Fibroblast of skin of right quadriceps (primary cell): ENCODE measurements at places on chromosomes 5 and 9.

DNA sequence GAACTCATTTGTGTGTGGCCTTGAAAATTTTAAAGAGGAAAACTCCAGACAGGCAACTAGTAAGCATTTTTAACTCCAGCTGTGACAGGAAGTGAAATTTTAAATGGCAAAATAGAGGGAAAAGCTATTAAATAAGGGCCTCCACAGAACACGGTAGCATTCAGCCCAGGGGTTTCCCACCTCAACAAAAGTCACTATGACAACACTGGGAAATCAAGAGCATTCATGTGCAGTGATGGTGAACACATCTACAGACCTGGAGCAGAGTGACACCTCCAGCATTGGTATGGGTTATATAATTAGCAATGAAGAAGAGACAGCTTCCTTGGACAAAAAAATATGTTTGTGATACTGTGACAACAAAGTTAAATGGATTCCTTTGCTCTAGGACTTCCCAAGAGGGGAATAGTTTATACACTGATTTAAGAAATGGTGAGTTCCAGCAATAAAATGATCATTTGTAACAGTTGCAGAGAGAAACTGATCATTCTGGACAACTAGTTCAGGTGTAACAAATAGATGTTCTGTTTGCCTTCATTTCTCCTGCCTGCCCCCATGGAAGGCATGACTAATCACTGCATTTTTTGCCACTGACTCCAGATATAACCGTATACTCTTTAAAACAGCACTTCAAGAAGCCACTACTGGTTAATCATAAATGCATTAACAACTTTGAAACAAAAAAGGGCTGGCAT lies 93.3 kb upstream of the SLC44A1 start:
- DNase-seq = peak; percentile 59

- no peak for DNase-seq
These were observed 52.6 kb downstream of the ENC1 start for GRCh38 chr5:74587890-74588289.

DNA sequence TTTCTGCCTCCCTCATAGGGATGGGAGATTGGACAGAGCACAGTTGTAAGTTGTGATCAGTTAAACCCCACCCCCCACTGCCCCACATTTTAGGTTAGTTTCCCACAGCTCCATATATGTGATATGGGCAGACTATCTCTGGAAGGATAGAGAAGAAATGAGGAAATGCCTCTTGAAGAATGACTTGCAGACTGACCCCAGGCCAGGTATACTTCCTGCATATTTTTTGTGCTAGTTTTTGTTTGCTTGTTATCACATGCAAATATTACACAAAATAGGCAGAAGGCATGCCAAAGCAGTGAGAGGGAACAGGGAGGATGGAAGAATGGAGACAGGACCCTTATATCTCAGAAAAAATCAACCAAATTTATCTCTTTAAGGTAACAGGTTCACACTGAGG lies 10.1 kb upstream of the GLRX start:
- no peak for DNase-seq

DNA sequence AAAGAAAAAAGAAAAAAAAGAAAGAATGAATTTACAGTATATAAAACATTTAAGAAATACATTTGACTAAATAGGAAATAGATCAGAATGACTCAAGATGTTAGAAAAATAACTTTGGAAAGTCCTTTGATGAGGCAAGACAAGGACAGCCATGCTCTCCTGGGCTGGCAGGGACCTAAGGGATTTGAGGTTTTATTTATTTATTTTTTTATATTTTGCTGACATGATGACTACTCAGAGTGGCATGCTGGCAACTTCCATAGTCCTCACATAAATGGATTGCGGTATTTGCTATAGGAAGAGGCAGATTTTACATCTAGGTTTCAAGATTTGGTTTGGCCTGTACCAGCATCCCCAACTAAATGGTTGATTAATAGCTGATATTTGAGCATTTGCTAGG lies 17.7 kb downstream of the SLC28A3 start:
- peak; percentile 81 for DNase-seq

- DNase-seq = no peak
These were observed 16.4 kb downstream of the ATP6V0E1 start for GRCh38 chr5:172999974-173000373.
